Renal pelvis (tissue), 12 donors: ENCODE measurements at places on chromosomes 1 and 21.

- DNase-seq, result no peak
These were observed 4.1 kb upstream of the ACOT11 start for GRCh38 chr1:54543729-54544496.

DNA sequence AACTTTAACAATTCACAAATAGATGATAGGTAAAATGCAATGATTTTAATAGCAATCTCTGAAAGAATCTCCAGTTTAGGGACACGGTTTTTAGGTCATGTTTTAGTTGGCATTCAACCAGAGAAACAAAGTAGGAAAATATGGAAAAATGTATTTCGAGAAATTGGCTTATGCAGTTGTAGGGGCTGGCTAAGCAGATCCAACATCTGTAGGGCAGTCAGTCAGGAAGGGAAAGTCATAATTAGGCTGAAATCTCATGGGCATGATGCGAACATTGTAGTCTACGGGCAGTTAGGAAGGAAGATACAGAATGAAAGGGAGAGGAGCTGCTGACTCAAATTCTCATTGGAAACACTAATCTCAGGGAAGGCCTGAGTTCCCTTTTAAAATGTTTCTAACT lies 1276.0 kb upstream of the ADGRL4 start:
- no peak for DNase-seq

DNA sequence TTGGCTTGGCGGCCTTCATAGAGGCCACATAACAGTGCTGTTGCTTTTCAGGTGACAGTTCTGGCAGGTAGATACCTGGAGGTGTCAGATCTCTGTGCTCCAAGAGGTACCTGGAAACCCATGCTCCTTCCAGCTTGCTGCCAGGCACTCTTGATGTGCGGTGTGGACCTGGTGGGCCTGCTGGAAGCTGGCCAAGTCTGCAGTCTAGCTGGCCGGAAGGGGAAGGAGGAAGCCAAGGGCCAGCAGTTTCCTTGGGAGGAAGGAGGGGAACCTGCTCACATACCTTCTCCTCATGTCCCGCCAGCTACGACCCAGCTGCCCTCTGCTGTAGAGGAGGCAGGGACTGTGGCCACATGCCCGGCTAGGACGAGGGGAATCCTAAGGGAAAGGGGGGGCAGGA lies 166.4 kb upstream of the AJAP1 start:
- DNase-seq, result no peak

- DNase-seq, result no peak
These were observed 3.5 kb upstream of the LRRC38 start for GRCh38 chr1:13517193-13517812.

DNA sequence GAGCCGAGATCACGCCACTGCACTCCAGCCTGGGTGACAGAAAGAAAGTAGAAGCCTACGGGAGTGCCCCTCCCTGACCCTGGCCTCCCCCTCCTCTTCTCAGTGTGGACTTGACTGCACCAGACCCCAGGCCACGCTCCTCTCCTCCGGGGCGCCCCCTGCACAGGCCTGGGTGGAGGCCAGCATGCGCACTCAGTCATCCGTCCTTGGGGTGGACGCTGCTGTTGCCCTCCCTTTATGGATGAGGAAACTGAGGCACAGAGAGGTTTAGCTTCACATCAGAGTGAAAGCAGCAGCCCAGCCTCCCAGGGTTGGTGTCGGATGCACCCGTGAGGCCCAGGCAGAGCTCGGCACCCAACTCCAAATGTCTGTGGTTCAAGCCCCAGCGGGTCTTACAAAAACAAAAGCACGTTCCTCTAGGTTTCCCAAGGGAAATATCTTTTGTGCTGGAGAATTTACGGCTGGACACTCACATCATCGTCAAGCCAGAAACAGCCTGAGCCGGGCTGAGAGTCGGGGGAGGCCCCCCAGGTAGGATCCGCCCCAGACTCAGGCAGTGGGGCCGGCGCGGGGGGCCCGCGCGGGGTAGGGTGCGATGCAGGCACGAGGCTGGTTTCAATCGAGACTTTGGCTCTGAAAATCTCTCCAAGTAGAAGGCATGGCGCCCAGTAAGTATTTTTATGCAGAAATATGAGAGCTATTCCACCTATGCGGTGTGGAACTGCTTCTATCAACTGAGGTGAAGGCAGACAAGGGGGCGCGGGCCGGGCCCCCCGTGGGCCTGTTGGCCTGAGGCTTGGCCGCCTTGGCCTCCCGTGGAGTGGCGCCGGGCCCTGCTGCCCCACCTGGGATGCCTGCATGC lies 36.6 kb downstream of the MORN1 start:
- DNase-seq, result no peak
